ENCODE measurements at places on chromosomes 3 and 15.

DNA sequence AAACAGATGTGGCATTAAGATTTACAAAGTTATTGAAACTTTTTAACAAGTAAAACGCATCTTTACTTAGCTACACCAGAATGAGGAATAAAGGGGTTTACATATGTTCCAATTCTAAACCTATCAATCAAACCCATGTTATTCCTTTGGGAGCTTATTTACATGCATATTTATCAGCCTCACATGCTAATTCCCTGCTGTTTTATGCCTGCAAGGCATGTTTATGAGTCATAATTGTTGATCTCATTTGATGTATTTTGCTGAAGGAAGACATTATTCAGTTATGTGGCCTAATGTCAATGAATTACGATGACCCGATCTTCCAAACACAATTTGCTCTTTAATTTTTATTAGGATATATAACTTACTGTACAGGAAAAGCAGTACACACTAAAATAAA lies 272.9 kb downstream of the TBC1D5 start:
- DNase-seq = no peak

DNA sequence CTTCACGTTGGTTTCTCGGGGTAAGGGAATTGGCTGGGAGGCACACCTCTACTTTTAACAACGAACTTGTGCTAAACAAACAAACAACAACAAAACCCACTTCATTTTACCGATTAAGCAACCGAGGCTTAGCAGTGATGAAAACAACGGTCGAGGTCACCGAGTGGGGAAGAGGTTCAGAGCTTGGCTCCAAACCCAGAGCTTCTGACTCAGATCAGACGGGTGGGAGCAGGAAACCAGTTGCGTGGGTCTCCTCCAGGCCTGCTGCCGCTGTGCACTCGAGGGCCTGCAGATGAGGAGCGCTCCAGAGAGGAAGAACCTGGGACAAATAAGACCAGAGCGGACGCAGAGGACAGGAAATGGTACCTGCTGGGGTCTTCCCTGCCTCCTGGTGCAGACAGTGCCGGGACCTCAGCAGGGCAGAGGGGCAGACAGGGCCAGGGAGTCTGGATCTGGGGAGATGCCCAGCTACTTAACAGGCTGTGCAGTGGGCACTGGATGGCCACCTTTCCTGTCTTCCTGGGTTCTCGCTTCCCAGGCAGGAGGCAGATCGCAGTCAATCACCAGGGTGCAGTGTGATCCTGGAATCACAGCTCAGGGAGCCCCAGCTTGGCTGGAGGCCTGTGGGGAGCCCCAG lies 99.0 kb upstream of the MEF2A start:
- no peak for DNase-seq

- DNase-seq = no peak
Observed at GRCh38 chr15:83199288-83199687, 8.3 kb downstream of the HDGFL3 start.

GRCh38 chr3:120652281-120652680 lies 29.8 kb downstream of the HGD start:
- no peak for DNase-seq

DNA sequence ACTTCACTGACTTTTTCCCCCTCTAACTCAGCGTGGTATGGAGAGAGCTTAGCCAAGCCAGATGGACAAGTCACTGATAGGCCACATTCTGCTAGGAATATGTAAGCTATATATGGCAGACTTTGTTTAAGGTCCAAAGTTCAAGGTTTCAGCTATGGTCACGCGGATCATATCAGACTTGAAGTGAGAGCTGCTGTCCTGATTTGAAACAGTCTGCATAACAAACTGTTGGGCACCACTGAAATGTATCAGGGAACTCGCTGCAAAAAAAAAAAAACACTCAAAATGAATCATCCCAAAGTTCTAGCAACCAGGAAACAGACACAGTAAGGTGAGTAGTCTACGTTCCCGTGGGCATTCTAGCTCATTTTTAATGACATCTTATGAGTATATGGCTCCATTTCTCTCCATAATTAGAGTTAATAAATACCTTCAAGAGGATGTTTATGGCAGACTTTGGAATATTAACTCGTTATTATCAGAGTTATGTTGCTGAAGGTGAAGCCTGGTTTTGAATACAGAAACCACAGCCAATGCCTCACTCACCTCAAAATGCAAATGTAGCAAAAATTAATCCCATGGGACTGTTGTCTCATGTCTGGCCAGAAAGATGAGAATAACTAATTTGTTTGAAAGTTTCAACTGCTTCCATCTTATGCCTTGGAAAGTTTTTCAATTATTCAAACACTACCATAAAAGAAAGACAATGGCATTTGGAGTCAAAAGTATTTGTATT lies 12.3 kb downstream of the DPH3 start:
- DNase-seq = no peak

- no peak for DNase-seq
Observed at GRCh38 chr15:67937153-67937761, 97.4 kb upstream of the RNU6-1 start.

- DNase-seq = no peak
Observed at GRCh38 chr15:71571641-71572040, 238.7 kb upstream of the NR2E3 start.

DNA sequence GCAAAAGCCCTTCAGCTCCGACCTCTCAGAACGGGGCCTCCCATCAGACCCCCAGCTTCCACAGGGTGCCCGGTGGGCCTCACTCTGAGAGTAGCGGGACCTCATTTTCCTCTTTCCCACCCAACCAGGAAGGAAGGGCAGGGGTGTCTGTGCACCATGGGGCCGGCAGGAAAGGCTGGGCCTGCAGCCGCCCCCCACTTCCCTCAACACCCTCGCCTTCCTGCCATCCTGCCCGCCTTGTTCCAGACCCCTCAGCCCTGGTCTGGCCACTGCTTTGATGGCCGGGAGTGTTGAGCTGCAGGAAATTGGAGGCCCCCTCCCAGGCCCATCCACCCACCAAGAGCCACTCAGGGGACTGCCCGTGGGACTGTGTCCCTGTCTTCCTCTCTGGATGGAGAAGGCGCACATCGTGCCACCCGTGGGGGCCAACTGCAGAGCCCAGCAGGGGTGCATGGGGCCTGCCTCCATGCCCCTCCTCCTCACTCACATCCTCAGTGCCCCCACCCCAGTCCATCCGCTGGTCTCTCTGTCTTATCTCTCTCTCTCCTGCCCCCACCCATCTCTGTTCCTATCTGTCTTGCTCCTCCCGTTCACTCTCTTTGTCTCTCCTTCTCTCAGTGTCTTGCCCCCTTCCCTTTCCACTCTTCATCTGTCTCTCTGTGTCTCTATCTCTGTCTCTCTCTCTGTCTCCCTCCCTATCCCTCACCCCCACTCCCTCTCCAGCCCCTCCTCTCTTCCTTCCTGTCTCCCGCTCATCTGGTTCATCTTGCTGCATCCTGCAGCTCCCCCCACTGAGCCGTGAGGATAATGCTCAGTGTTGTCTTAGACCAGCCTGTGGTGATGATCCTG lies 1.8 kb upstream of the PLXND1 start:
- DNase-seq = no peak

DNA sequence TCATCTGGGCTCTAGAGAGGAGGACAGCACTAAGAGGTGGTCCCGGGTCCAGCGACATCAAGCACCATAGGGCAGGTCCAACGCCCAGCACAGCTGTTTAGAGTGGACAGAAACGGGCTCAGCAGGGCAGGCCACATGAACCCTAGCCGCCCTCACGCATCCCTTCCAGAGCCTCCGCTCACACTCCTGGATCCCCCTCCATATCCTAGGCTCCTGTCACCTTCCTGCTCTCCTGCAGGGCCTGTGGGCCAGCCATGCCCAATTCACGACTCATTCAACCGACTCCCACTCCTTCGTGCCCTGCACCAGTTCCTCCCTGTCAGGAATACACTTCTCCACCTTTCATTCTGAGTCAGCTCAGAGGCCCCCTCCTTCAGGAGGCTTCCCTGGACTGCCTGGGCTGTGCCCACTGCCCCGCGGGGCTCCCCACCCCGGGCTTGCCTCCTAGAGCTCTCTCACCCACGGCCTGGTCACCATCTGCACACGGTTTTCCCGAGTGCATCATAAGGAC lies 90.2 kb downstream of the LINGO1 start:
- no peak for DNase-seq

DNA sequence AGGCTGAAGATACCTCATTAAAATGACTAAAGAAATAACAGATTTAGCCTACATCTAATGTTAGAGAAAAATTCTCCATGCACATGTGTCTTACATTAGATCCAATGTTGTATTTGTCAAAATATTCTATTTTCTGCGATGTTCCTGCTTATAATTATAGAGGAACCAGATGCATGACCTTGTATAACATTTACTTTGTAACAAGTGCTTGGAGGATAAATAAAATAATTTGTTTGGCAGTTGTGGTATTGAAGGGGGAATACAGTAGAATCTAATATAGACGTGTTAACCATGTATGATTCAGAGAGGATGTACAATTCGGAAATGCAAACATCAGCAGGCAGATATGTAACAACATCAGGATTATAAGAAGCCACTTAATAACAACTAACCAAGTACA lies 922.2 kb downstream of the TUSC7 start:
- DNase-seq = no peak

DNA sequence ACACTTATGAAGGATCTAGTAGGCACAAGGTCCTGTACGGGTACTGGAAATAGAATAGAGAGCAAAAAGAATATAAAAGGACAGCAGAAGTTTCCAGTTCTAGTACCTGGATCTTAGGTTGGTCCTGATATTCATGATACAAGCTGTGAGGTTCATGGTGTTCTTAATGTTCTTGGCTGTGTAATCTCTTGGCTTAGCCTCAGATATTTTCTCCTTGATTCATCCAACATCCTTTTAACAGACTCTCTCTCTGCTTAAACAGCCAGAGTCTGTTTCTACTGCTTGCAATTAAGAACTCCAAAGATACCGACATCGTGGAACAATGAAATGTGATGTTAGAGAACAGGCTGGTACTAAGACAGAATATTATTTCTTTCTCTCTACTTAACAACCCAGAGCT lies 49.9 kb downstream of the CNTN3 start:
- no peak for DNase-seq

DNA sequence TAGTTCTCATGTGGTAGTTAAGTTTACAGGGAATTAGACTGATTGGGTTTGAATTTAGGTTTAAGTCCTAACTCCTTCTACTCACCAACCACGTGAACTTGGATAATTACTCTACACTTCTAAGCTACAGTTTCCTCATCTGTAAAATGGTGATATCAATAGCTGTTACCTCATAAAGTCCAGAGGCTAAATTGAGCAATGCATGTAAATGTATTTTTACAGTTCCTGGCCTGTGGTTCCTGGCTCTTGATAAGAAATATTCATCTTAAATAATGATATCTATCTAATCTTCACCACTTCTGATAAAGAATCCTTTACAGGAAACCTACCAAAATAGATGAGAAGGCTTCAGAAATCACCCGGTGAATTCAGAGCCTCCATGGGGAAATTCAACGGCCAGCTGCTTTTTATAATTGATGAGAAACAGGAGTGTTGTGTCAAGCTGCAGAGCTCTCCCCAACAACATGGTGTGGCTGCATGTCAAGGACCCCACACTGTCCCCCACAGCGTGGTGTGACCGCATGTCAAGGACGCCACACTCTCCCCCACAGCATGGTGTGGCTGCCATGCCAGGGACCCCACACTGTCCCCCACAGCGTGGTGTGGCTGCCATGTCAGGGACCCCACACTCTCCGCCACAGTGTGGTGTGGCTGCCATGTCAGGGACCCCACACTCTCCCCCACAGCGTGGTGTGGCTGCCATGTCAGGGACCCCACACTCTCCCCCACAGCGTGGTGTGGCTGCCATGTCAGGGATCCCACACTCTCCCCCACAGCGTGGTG lies 80.8 kb upstream of the PEX5L start:
- DNase-seq = no peak

DNA sequence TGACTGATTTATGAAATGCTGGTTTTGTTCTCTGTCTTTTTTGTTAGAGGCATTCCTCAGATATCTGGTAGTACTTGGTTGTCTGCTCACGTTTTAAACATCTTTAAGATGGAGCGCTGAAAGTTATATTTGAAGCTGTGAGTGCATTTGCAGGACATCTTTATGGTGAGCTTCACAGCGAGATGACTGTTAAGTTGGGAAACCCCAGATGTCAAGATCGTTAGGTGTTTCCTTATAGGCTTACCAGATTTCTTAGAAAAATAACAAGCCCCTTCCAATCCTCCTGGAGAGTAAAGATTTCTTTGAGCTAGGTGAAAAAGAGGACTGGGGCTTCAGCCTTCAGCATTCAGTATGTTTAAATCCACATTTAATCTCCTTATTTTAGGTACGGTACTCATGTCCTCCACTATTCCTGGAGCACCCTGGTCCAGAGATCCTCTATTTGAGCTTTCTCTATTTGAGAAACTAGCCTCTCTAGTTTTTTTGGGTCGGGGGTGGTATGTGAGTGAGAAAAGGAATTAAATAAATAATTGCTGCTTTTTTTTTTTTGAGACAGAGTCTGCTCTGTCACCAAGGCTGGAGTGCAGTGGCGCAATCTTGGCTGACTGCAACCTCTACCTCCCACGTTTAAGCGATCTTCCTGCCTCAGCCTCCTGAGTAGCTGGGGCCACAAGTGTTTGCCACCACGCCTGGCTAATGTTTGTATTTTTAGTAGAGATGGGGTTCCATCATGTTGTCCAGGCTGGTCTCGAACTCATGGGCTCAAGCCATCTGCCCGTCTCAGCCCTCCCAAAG lies 72.3 kb downstream of the ZNF609 start:
- DNase-seq = no peak

GRCh38 chr3:10702961-10703740 lies 112.9 kb upstream of the SLC6A11 start:
- no peak for DNase-seq

GRCh38 chr15:34043391-34043790 lies 4.4 kb upstream of the AVEN start:
- DNase-seq = no peak

- no peak for DNase-seq
Observed at GRCh38 chr15:29410338-29410737, 140.7 kb upstream of the NSMCE3 start.

GRCh38 chr3:133016838-133017309 lies 21.3 kb upstream of the TMEM108 start:
- no peak for DNase-seq

DNA sequence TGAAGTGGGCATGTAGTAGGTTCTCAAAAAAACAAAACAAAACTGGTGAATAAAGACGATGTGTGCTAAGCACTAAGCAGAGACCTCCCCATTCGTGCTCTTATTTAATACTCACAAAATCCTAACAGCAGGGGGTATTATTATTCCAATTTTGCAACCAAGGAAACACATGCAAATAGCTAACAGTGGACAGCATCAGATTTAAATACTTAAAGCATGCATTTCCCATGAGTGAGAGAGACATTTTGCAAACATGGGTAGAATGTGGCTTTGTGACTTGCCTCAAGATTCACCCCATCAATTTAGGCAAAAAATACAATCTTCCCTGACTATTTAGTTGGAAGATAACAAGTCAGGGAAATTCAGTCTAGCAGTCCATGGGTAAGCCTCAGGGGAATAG lies 946.2 kb upstream of the CFAP20DC start:
- DNase-seq = peak; percentile 18

- DNase-seq = no peak
Observed at GRCh38 chr3:27556887-27557286, 72.7 kb upstream of the SLC4A7 start.

- no peak for DNase-seq
Observed at GRCh38 chr3:167723872-167724271, 10.8 kb downstream of the PDCD10 start.

Measured in CD8-positive, alpha-beta T cell (primary cell).